ENCODE measurements at places on chromosomes 3 and 15.

GRCh38 chr3:58963928-58964503, 85.8 kb downstream of the CFAP20DC start:
- no peak for DNase-seq

DNA sequence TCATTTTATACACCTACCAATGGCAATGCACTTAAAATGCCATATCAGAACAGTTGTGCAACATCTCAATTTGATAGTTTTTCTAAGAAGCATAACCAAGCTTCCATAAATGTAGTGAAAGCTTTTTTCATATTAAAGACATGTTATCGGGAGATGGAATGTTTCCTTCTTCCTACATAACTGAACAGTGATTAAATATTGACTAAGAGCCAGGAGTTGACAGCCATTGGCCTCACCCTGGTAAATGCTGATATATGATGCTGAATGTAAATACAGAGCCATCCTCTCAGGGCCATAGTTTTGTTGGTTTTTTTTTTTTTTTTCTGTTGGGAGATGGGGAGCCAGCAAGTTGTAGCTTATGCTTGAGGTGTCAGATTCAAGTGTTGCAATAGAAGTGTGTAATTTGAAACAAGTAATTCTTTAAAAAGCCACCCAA, 203.3 kb upstream of the IL12A start:
- no peak for DNase-seq

- DNase-seq: no peak
Measured at GRCh38 chr3:134976948-134977347, 181.9 kb downstream of the EPHB1 start.

GRCh38 chr3:81851176-81851575, 89.7 kb upstream of the GBE1 start:
- no peak for DNase-seq

GRCh38 chr3:194801461-194802432, 116.1 kb downstream of the FAM43A start:
- DNase-seq: no peak

DNA sequence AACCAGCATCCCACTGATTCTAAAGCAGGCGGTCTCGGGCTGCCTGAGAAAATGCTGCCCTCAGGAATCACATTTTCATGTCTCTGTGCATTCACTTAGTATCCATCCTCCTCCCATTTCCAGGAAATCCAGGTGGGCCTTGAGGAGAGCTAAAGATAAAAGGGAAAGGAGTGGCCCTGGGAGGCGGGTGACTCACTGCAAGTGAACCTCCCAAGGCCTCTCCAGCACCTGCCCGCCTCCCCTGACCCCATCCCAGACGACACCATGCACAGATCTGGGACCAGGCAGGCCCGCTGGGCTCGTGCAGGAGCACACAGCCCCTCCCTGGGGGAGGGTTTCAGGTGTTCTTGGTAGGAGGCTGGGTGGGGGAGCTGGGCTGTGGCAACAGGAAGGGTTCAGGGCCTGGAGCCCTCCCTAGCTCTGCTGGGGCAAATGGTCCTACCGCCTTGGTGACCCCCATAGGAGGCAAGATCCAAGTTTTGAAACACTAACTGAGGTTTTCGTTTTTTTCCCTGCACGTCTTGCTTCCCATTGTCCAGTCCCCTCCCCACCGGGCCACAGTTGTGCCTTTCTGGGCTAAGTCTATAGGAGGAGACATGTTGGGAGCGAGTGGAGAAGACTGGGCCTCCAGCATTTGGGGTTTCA, 22.2 kb downstream of the MELTF start:
- no peak for DNase-seq

DNA sequence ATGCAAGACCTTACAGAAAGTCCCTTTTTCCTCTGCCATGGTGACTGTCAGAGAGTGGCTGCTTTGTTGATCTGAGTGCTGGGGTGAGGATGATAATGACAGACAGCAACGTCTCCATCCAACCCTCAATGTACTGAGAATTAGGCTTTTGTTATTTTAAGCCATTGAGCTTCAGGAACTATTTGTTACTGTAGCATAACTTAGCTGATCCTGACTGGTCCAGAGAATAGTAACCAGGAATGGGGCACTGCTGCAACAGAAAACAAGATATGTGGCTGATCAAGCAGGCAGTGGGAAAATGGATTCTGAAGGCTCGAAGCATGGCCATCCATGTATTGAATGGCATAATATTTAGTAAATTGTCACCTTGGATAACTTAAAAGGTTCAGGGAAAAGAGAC, 5.2 kb upstream of the KLF13 start:
- no peak for DNase-seq

DNA sequence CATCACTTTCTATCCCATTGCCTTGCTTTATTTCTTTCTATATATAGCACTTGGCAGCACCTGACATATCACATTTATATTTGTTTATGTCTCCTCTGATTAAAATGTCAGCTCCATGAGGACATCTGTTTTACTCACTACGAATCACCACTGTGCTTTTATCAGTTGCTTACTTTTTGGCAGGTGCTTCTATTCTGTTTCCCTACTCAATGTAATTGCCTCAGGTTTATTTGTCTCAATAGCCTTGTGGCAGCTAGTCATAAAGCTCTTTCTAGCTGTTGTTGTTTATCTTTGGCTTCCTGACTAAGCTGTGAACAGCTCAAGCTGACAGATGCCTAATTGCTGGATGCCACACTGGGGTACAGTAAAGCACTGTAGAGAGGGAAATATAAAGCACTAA, 85.5 kb downstream of the VPS13C start:
- no peak for DNase-seq

- no peak for DNase-seq
Measured at GRCh38 chr3:11583638-11584046, 60.1 kb downstream of the VGLL4 start.

- DNase-seq: no peak
Measured at GRCh38 chr15:96064351-96064756, 266.1 kb upstream of the NR2F2 start.

DNA sequence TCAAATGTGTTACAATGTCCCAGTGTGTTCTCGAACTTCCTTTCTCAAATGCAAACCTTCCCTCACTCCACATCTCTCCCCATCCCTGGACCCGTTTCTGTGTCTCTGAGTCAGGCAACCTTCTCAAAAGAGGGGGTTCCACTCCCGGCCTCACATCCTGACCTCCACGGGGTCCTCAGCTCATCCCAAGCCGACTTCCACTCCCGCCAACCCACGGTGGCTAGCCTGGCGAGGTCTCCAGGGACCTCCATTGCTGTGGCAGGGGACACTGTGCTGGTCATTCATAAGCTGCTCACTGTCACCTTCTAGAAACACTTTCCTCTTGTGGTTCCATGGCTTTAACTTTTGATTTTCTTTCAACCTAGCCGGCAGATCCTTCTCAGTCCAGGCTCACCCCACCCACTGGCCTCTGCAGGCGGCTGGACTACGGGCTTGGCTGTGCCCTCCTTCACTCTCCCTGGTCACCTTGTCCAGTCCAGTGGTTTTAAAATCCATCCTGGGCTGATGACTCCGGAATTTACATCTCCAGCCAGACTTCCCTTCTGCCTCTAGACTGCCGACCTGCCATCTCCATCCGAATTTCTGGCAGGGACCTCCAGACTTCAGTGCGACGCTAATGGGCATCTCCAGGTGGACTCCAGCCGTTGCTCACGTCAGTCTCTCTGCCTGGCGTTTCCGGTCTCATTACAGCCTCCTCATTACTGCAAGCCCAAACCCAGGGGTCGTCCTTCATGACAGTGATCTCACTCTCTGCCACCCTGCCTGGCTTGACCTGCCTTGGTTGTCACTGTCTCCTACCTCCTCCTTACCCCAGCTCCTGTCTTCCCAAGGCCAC, 20.0 kb downstream of the ABTB1 start:
- no peak for DNase-seq

DNA sequence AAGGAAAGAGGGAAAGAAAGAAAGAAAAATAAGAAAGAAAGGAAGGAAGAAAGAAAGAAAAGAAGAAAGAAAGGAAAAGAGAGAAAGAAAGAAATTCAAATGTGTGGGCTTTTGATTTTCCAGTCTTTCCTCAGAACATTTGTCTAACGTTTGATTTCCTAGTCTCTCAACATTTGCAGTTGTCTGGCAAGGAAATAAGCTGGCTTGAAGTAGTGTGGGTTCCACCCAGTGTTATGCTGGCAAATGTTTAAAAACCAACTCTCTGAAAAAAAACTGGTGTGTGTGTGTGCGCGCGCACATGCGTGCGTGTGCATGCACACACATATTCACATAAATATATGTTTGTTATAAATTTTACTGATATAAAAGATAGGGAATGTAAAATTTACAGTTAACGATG, 54.6 kb upstream of the C3orf49 start:
- no peak for DNase-seq

GRCh38 chr3:10806006-10806405, 10.0 kb upstream of the SLC6A11 start:
- DNase-seq: no peak

DNA sequence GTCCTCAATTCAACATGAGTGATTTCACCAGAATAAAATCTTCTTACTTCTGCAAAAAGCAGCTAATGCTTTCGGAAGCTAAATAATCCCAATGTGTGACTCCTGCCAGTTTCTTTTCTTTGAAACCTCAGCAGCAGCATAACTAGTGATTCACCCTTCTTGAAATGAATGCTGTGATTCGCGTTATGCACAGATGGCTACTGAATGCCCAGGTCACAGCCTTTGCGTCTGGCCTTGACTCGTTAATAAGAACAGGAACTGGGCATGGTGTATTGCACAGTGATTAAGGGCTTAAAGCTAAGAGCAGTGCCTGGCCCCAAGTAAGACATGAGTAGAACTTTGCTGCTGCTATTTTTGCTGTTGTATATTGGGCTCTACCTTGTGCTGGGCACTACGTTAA, 19.0 kb downstream of the CGNL1 start:
- DNase-seq: no peak

DNA sequence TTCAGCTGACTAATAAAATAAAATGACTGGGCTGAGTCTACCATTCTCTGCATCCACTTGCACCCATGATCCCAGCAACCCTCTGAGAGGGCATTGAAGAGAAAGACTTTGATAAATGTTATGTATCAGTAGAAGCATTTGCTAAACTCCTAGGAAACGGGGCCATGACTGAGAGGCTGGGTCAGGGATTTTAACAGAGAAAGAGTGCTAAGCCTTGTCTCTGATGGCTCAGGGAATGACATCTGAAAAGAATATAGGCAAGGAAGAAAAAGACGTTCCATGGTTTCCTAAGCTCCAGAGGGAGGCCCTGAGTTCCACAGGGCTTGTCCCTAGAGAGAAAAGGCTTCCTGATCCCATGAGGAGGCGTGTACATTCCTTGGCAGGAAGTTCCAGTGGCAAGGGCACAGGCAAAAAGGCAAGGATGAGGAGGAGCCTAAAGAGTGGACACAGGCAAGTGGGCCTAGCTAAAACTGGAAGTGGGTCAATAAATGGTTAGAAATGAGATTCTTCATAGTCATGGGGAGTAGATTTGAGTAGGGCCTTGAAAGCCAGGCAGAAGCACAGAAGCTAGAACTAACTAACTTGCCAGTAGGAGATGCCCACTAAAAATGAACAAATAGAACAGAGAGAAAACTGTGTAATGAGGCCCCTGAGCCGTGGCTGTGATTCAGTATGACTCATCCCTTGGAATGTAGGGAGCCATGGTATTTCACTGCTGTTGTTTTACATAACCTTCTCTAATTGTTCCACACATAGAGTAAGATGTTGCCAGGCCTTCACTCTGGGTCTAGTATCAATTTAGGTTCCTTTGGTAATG, 44.9 kb upstream of the MANF start:
- no peak for DNase-seq

GRCh38 chr15:87312221-87312620, 944.3 kb downstream of the NTRK3 start:
- DNase-seq: no peak

DNA sequence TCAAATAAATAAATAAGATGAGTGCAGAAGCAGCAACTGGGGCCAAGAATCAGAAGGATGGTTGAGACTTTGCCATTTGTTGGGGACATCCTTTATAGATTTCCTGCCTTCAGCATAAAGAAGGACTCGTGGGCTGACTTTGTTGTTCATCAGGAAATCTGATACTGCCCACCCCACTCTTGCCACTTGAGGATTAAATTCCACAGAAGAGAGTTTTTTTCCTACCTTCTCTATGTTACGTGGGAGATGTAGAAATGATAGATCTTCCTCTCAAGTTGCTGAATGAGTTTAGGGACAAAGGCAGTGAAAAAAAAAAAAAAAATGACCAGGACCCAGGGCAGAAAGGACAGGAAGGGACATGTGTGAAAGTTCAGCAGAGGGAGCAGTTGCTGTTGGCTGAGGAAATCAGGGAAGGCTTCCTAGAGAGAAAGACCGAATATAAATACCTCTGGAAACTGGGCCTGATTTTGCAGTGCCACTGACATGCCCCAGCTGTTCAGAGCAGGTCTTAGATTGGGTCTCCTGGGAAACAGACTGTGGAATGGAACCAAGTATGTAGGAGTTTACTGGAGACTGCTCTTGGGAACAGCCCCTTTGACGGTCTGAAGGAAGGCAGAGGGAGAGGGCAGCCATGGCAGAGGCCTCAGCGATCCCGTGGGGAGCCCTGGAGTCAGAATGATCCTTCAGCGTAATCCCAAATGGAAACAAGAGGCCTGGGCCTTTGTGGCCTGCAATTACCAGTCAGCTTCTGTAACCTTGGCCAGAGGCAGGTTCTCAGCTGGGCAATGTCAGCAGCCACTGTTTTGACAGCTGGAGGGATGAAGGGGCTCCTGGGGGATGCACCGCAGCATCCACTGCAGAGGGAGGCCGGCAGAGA, 50.9 kb downstream of the C3orf20 start:
- no peak for DNase-seq

GRCh38 chr3:83934192-83935021, 1024.4 kb upstream of the CADM2 start:
- DNase-seq: no peak

DNA sequence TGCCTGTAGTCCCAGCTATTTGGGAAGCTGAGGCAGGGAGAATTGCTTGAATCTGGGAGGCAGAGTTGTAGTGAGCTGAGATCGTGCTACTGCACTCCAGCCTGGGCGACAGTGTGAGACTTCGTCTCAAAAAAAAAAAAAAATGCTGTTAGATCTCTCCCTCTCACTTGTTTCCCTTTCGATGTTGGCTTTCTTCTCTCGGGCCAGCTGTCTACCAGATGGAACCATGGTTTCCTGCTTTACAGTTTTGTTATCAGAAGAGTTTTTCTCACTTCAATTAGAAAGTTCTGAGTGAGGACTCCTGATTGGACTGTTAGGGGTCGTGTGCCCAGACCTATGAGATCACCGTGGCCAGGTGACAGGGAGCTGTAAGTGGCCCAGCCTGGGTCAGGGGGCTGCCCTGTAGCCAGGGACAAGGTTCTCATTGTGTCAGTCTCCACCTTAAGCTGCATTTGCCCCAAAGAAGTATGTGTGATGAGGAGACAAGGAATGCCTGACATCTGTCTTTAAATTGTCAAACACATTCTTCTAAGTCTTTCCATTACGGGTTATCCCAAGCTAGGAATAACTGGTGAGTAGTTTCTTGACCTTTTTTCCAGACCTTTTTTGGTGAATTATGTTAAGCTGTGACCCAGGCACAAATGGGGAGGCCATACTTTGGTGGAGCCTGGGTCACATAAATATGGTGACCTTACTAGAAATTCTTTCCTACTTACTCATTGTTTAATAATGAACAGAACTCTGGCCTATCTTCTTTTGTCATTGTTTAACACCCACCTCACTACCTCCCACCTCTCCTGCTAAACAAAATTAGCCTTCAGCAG, 25.2 kb downstream of the SNAPC5 start:
- no peak for DNase-seq

Measured in stimulated activated CD8-positive, alpha-beta memory T cell treated with anti-CD3 and anti-CD28 coated beads, Interleukin-4, amount 100 ng/mL, for 1 hour (primary cell).